A375 (cell line): ENCODE measurements at places on chromosomes 7 and 10. TPM values are rescaled to one million over a fixed set of nuclear protein-coding genes. Genes with fewer than 3 reads are reported as not detected.

LRMDA gene
- 2.7 and 4.5 TPM in 2 replicates for total RNA-seq

FZD1 gene
- 12.8 and 14.3 TPM in 2 replicates for total RNA-seq

TAS2R4 gene
- total RNA-seq, result 0.05 and 0.19 TPM in 2 replicates

SEMA3C gene
- 70.1 and 70.5 TPM in 2 replicates for total RNA-seq

GFRA1 gene
- 0.34 and 0.58 TPM in 2 replicates for total RNA-seq

SVIL gene
- 27.0 and 33.1 TPM in 2 replicates for total RNA-seq

ADRB1 gene
- total RNA-seq, result 0.32 and 1.1 TPM in 2 replicates

VWDE gene
- 0.82 and 1.5 TPM in 2 replicates for total RNA-seq

ATRNL1 gene
- total RNA-seq, result 4.1 and 4.2 TPM in 2 replicates

DNAJB6 gene
- total RNA-seq, result 220 and 223 TPM in 2 replicates

SH3PXD2A gene
- 33.9 and 34.7 TPM in 2 replicates for total RNA-seq

PRKRIP1 gene
- total RNA-seq, result 42.4 and 46.0 TPM in 2 replicates

GJC3 gene
- 0.32 TPM in 1 of 2 replicates, not detected in the other for total RNA-seq

CHCHD2 gene
- total RNA-seq, result 554 and 573 TPM in 2 replicates

SFTPD gene
- total RNA-seq, result not detected in 2 replicates

OR6B1 gene
- not detected in 2 replicates for total RNA-seq

NPC1L1 gene
- total RNA-seq, result 0.03 and 0.11 TPM in 2 replicates

CYP2C8 gene
- not detected in 2 replicates for total RNA-seq

CFTR gene
- total RNA-seq, result not detected in 2 replicates

DYDC2 gene
- not detected in 2 replicates for total RNA-seq

SYT15 gene
- 0.08 and 0.24 TPM in 2 replicates for total RNA-seq

TCF7L2 gene
- 20.7 and 25.3 TPM in 2 replicates for total RNA-seq

HOXA5 gene
- 13.1 and 25.2 TPM in 2 replicates for total RNA-seq

HEPACAM2 gene
- total RNA-seq, result not detected in 2 replicates

LRRD1 gene
- total RNA-seq, result 0.15 and 0.48 TPM in 2 replicates

GNAT3 gene
- total RNA-seq, result not detected in 2 replicates

PPP1R9A gene
- 9.9 and 13.2 TPM in 2 replicates for total RNA-seq

HYAL4 gene
- 0.05 and 0.23 TPM in 2 replicates for total RNA-seq

SUN3 gene
- 1.2 TPM in 1 of 2 replicates, not detected in the other for total RNA-seq

WNT16 gene
- total RNA-seq, result 0.08 TPM in 1 of 2 replicates, not detected in the other

DBNL gene
- total RNA-seq, result 142 and 159 TPM in 2 replicates

RTKN2 gene
- 1.5 and 1.9 TPM in 2 replicates for total RNA-seq

PON1 gene
- total RNA-seq, result not detected in 2 replicates

NDUFB2 gene
- total RNA-seq, result 233 and 273 TPM in 2 replicates

SLC26A3 gene
- not detected in 2 replicates for total RNA-seq

VKORC1L1 gene
- total RNA-seq, result 6.6 and 6.9 TPM in 2 replicates

KIF5B gene
- total RNA-seq, result 74.2 and 85.1 TPM in 2 replicates

EIF5AL1 gene
- 0.40 and 1.0 TPM in 2 replicates for total RNA-seq

MET gene
- total RNA-seq, result 69.2 and 72.3 TPM in 2 replicates

WNT2 gene
- total RNA-seq, result not detected in 2 replicates

OR2A12 gene
- not detected in 2 replicates for total RNA-seq
